ENCODE measurements at places on chromosomes 3 and 15.

- DNase-seq = no peak
Observed at GRCh38 chr3:16482770-16483531, 30.5 kb downstream of the RFTN1 start.

DNA sequence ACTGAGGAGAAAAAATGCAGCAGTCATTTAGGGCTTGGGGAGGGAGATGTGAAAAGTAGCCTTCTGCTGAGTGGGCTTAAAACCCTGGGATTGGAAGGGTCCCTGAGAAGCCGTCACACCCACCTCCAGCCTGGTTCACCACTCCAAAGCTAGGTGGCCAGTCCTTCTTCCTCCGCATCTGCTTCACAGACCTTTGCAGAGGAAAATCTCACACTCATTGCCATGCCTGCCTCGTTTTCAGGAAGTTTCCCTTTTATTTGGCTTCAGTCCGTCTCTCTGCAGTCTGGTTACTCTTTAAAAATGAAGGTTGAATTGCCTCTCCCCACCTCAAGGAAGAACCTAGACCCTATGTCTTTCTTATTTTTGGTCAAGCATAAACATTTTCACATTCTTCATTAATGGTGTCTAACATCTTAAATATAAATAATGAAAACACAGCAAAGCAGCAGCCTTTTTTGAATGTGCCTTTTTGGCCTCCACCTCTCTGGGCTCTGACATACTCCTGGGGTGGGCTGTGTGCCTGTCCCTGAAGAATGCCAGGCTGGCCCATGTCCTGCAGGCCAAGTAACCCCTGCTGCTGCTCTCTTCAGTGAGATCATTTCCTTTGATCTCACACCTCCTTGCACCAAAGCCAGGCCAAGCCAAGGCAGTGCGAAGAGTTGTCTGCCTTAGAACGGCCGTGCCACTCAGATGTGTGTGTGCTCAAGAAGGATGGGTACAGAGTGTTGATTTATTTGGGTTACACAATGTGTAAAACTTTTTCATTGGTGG is 11.0 kb downstream of the MRAS start:
- no peak for DNase-seq

DNA sequence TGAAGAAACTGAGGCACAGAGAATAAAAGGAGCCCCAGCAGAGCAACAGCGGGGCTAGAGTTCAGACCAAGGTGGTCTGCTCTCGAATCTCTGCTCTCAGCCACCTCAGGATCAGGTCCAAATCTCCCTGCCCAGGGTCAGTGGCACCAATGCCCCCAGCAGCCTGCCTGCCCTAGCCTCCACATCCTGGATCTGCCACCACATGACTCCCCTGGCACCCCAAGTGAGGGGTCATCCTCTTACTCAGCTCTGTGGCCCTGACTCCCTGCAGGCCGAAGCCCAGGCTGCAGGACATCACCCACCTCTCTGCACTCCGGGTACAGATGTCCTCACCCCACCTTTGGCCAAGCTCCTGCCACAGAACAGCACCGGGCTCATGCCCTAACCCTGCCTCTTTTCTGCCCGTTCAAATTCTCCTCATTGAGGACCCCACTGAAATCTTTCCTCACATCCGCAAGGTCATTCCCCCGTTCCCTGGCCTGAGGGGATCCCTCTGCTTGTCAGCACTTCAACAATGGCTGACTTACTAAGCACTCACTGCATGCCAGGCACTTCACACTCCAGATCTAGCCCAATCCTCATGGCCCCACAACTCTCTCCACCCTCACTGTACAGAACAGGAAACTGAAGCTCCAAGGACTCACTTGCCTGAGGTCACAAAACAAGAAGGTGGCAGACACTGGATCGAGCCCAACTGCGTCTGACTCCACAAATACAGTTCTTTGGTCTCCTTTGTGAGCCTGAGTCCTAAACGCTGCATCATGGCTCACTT is 4.3 kb downstream of the PPIB start:
- no peak for DNase-seq

DNA sequence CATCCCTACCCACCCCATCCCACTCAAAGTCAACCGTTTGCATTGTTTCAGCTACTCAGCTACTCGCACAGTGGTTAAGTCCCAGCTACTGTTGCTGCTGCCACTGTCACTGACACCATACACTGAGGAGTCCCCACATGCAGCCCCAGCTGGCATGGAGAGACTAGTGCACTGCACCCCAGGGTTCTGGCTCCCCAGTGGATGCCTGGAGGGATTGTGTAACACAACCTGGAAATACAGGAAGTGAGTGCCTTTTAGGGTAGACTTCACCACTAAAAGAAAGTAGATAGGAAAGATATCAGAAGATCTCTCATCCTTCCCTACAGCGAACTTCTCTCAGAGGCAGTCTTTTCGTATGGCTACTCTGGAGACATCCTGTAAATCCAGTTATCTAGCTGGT is 169.2 kb upstream of the STRIT1 start:
- DNase-seq = no peak

GRCh38 chr3:127419182-127419581 is 131.3 kb upstream of the PRR20G start:
- no peak for DNase-seq

DNA sequence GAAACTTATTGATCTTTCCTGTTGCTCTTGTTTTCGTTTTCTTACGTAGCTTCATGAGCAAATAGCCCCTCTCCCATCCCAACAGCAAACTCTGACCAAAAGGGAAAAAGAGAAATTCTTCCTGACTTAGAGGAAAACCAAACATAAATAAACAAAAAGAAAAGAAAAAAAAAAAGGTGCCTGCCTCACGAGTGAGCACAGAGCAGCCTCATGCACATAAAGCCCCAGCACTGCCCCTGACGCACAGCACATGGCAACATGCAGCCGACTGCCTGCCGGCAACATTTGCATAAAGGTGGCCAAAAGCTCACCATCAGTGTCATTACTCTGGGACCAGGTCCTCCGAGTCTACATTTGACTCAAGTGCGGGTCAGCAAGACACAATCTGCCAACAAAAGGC is 6.4 kb downstream of the POC1A start:
- no peak for DNase-seq
